ENCODE measurements at places on chromosomes 13 and 19.

GRCh38 chr13:50730496-50731351, 112.8 kb downstream of the DLEU7 start:
- no peak for DNase-seq

DNA sequence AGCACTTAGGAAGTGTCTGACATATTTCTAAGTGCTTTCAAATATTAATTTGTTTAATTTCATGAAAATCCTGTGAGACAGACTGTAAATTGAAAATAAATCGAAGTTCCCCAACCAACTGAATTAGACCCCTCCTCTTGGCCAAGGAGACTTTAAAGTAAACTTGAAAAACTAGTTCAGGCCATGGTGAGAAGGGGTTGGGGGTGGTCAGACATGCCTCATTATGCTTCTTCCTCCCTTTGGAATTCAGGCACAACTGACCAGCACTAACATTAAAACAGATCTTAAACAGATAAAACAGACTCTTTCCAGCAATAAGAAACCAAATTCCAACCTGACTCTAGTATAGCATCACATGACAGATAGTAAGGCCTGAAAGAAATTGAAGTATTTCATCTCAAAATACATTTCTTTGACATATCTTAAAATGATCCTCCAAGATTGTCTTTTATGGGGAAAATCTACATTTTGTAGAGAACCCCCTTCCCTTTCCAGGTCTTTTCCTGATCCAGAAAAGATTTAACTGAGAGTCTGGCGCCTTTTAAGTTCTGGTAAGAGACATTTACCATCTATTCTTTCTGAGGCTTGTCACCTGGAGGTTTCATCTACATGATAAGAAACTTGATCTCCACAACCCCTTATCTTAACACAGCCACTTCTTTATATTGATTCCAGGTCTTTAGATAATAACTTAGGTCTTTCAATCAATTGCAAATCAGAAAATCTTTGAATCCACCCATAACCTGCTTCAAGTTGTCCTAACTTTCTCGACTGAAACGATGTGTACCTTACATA, 336.5 kb downstream of the PCDH20 start:
- DNase-seq, result no peak

GRCh38 chr19:51724543-51724942, 752 bp upstream of the HAS1 start:
- peak; percentile 13 for DNase-seq

DNA sequence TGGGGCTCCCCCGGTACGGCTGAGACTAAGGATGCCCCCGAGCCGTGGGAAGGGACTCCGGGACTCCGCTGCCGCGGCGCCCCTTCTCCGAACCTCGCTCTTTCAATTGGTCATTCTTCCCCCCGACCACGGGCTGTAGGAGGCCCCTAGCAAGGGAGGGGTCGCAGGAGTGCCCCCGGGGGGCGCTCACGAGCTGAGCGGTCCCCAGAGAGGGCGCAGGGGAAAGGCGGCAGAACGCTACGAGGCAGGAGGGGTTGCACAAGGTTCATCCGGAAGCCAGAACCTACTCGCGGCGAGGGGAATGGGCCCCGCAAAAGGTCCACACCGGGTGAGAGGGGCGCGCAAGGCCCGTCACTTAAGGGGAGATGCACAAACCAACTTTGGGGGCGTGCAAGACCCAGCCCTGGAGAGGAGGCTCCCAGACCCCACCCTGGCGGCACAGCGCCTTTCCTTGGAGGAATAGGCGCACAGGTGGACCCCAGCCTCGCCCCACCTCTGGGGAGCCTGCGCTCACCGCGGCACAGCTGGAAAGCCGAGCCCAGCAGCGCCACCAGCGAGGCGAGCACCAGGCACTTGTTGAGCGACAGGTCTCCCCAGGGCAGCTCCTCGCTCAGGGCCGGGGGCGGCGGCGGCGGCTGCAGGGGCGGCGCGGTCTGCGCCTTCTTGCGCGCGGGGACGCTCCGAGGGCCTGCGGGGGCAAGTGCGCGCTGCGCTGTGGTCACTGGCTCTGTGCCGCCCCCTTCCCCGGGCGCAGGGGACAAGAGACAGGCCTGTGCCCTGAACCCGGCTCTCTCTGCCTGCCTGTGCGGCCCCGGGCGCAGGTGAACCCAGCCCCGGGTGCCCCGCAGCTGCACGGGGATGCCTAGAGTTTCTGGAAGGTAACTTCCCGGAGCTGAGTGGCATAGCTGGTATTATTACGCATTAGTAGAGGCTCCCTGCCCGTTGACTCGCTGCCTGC, 2.8 kb downstream of the JSRP1 start:
- no peak for DNase-seq

- DNase-seq, result no peak
Observed at GRCh38 chr13:89214185-89214584, 1543.0 kb downstream of the SLITRK5 start.

GRCh38 chr13:83201506-83201905, 680.8 kb downstream of the SLITRK1 start:
- DNase-seq, result no peak

- DNase-seq, result peak; percentile 22
Observed at GRCh38 chr13:51714663-51715168, 89.2 kb downstream of the DHRS12 start.

GRCh38 chr19:36047835-36048234, 6.2 kb downstream of the THAP8 start:
- DNase-seq, result no peak

GRCh38 chr13:71454509-71454908, 412.5 kb downstream of the DACH1 start:
- DNase-seq, result no peak

- no peak for DNase-seq
Observed at GRCh38 chr19:48518207-48518606, 6.6 kb upstream of the LMTK3 start.

- peak; percentile 70 for DNase-seq
Observed at GRCh38 chr13:107104631-107105030, 536.7 kb upstream of the ARGLU1 start.

DNA sequence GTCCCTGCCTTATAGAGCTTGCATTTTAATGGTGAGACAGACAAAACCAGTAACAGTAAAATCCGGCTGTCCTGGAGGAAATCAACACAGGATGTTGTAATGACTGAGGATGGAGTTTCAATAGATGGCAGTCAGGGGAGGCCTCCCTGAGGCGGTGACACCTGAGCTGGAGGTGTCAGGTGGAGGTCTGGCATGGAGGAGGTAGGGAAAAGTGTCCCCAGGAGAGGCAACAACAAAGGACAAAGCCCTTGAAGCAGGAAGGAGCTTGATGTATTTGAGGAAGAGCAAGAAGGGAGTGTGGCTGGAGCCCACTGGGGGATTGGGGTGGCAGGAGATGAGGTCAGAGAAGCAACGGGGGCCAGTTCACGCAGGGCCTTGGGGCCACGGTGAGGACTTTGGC, 7.8 kb downstream of the GRIN2D start:
- DNase-seq, result no peak

DNA sequence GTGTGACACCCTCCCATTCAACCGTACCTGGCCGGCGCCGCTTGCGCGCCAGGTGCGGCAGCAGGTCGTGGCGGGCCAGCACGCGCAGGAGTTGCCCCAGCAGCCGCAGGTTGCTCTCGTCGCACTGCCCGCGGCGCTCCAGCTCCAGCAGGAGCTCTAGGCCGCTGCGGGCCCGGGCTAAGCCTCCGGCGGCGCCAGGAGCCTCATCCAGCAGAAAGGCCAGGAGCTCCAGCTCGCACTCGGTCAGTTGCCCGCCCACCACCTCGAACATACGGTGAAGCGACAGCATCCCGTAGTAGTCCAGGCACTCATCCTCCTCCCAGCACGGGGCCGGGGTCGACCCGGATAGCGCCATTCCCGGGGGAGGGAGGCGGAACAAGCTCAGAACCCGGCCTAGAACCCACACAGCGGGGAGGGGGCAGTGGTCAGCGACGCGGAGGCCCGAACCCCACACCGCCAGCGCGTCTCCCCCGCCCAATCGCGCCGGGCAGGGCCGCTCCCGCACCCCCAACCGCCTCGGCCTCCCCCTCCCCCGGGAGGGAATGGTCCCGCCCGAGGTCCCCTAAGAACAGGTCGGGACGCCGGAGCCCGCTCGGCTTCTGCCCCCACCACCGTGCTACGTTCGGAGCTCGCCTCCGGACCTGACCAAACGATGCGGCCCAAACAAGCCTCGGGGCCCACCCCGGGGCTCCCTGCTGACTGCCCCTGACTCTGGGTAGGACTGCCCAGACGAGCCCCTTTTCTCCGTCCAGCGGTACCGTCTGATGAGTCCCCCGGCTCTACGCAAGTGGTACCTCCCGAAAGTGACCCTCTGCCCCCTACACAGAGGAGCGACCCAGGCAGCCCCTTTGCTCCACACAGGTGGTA, 591 bp downstream of the DEDD2 start:
- peak; percentile 69 for DNase-seq

DNA sequence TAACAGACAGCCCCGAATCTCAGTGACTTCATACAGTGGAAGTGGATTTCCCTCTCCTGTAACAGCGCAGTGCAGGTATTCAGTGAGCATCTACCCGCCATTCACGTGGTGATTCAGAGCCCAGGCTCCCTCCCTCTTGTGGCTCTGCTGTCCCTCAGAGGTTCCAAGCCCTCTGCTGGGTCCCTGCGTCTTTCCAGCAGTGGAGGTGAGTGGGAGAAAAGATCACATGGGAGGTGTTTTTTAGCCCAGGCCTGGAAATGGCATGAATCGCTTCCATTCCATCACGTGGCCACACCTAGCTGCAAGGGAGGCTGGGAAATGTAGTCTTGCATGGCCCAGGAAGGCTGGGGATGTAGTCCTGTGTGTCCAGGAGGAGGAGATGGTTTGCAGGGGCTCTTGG, 61.4 kb downstream of the DPF1 start:
- no peak for DNase-seq

DNA sequence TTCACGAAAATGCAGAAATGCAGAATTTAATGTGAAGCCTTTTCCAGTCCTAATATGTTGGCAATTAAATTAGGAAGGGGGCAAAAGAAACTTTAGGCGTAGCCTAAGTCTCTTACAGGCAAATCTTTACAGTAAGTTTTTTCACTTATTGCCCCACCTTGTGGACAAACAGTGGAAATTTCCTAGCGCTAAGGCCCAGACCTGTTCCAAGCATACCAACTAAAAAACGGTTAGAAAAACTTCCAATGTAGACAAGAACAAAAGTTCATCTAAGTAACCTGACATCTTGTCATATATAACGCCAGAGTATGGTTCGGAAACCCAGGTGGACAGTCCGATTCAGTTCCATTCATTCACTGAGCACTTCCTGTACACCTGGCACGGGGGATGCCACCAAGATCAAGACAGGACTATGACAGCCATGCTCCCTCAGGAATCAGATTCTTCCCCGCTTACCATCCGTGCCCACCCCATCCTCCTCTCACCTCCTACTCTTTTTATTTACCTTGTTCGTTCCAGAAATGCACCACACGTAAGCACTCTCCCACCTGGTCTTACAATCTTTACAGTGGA, 4.9 kb downstream of the ZAR1L start:
- peak; percentile 81 for DNase-seq

- DNase-seq, result no peak
Observed at GRCh38 chr13:34822650-34823049, 119.4 kb upstream of the NBEA start.

DNA sequence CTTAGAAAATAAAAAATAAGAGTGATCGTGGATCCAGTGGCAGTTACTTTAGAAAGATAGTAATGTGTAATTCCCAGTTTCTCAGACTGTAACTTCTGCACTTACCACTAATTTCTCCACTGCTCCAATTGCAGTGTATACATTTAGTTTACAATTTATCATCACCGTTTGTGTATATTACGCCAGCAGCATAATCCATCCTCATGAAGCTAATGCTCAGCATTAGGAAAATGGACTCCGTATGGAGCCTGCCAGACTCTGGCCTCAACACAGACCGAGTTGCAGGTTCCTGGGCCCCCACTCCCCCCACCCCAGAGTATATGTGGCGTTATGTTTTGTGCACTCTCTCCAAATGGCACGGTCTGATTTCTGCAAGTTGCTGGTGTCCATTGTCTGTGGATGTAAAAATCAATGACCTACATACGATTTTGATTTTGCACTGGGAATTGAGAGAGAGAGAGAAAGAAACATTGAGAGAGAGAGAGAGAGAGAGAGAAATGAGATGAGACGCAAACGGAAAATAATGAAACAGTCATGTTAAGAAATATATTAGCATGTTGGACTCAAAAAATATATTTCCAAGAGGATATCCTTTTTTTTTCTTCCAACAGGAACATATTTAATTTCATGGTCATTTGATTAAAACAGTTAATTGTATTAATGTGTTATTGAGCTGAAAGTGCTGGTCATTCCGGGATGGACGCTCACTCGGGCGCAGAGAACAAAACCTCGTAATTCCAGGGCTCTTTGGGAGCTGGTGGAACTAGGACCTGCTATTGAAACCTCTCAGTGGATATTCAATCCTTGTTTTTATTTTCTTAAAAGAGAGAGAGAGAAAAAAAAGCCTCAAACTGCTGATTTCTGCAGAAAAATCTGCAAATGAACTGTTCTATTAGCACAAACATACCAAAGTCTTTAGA, 278.8 kb downstream of the TSHZ3 start:
- no peak for DNase-seq

DNA sequence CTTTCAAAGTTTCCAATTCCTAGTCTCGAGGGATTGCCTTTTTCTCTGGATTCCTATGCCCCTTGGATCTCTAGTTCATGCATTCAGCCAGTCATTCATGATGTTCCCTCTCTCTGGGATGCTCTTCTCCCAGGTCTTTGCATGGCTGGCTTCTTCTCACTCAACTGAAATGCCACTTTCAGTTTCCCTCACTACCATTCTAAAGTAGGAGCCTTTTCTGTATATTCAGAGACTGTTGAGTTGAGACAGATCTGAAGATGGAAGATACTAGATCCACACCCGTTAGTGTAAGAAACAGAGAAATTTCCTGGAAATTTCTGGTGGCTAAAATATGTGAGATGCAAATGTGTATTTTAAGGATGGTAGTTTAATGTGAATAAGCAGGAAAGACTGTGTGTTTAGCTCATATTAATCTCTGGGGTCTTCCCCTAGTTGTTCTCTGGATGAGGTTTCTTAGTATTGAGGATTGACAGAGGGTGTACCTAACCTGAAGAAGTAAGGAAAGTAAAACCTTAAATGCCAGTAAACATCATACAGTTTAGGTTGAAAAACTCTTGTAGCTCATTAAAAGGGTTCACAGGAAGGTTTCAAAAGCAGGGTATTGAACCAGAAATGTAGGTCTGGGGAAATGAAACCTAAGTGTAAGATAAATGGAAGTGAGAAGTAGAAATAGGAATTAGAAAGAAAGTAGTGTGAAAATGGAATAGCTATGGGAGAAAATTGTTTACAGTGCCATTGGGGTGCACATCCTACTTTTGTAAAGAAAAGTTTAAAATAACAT, 331.3 kb downstream of the NDFIP2 start:
- DNase-seq, result no peak

DNA sequence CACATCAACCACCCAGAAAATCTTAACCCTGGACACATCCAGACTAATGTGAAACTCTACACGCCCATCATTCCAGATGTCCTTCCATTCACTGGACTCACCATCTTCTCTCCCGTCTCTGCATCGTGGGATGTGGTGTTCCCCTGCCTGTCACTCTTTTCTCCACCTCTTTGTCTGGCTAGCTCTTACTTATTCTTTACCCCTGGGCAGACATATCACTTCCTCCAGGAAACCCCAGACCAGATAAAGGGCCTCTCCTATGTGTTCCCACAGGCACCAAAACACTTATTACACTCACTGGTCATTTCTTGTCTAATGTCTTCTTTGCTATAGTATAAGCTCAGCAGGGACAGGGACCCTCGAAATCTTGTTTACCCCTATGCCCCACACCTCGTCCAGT, 109.3 kb upstream of the IPO5 start:
- DNase-seq, result no peak

GRCh38 chr13:71610876-71611275, 256.1 kb downstream of the DACH1 start:
- no peak for DNase-seq

GRCh38 chr13:61830475-61830874, 414.8 kb upstream of the PCDH20 start:
- DNase-seq, result no peak

- peak; percentile 99 for DNase-seq
Observed at GRCh38 chr19:47130589-47131227, at the start of gene SAE1. Gene SAE1, plus strand, starts transcription at chr19:47130835. Its CDS starts 96 bp downstream, at chr19:47130931.
